ENCODE measurements at places on chromosomes 6 and 20. TPM values are rescaled to one million over a fixed set of nuclear protein-coding genes. Genes with fewer than 3 reads are reported as not detected.

TRIM31 gene
- not detected for total RNA-seq

LTB gene
- 0.79 TPM for total RNA-seq

TRERF1 gene
- total RNA-seq: 0.61 TPM

DNA sequence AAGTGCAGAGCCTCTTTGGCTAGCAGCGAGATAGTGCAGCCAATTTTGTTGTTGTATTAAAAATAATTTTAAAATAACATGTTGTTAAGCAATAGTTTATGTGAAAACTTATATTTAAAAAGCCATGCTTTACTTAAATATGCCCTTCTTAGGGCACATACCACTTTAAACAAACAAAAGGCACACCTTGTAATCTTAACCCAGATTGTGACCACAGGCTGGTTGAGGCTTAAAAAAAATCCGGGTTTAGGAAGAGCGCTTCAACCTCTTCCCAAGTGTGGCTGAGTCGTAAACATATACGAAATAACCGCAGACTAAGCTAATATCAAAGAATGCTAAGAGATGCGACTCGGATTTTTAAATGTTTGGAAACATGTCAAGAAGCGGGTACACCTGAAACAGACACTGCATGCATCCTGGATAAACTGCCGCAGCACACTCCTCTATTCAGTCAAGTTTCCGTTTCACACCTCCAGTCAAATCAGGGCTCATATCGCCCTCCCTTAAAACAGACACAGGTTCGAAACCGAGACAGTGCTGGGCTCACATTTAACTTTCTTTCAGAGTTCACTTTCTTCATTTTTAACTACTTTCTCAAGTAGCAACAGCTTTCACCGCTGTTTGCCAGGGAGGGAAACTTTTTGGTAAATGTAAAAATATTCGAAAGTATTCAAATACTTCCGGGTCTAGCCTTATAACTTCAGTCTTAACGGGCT is 1.5 kb downstream of the DEK start:
- no peak for DNase-seq

DNA sequence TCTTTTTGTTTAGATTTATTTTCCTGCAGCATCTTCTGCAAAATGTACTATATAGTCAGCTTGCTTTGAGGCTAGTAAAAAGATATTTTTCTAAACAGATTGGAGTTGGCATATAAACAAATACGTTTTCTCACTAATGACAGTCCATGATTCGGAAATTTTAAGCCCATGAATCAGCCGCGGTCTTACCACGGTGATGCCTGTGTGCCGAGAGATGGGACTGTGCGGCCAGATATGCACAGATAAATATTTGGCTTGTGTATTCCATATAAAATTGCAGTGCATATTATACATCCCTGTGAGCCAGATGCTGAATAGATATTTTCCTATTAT is 3.2 kb downstream of the FOXC1 start:
- DNase-seq: no peak

DNA sequence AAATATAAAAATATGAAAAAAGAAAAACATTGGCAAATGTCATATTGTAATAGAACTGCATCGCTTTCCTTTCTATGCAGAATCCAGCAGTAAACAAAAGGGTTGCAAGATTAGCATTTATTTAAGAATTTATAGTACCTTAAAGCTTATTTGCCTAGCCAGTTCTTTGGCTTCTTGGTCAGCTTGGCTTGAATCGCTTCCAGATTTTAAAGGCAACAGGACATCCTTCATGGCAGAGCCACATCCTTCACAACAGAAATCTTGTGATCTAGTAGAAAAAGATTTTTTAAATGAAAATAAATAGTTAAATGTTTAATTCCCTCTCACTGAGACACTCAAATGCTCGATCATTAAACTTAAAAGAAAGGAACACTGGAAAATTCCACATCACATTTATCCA is 17.4 kb downstream of the UBE2J1 start:
- DNase-seq: no peak
